CD4-positive, alpha-beta T cell treated with Interleukin-4 for 1 hour (primary cell): ENCODE measurements at places on chromosomes 2 and 18.

DNA sequence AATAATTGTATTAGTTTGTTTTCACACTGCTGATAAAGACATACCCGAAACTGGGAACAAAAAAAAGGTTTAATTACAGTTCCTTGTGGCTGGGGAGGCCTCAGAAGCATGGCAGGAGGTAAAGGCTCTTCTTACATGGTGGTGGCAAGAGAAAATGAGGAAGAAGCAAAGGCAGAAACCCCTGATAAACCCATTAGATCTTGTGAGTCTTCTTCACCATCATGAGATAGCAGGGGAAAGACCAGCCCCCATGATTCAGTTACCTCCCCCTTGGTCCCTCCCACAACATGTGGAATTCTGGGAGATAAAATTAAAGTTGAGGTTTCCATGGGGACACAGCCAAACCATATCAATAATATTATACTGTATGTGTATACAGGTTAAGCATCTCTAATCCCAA is 73.3 kb upstream of the CABLES1 start:
- DNase-seq, result no peak

GRCh38 chr2:48250943-48251342 is 279.0 kb upstream of the STON1 start:
- DNase-seq, result no peak

DNA sequence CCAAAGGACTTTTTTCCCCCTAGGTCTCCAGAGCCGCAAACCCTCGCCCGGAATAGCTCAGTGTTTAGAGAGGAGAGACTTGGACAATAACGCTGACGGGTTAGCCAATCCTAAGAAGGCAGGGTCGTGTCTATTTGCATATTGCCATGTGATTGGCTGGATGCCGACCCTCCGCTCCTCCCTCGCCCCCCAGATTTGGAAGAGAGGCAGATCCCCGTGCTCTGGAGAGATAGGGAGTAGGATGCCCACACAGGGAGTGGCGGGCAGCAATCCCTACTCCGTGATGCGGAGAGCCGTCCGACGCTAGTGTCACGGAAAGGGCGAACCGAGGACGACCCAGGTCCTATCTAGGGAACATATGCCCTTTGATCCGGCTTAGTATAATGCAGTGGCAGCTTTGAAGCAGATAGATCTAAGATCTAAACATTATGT is 1.4 kb downstream of the WNT6 start:
- no peak for DNase-seq

- DNase-seq, result no peak
These were observed 1.8 kb upstream of the ABI2 start for GRCh38 chr2:203326356-203326755.

GRCh38 chr2:157784169-157784822 is 91.8 kb downstream of the ACVR1 start:
- DNase-seq, result peak; percentile 14

- no peak for DNase-seq
These were observed 160.2 kb upstream of the NDUFV2 start for GRCh38 chr18:8942021-8942908.
